Neural progenitor cell (in vitro differentiated cells): ENCODE measurements at places on chromosomes 6 and 20.

DNA sequence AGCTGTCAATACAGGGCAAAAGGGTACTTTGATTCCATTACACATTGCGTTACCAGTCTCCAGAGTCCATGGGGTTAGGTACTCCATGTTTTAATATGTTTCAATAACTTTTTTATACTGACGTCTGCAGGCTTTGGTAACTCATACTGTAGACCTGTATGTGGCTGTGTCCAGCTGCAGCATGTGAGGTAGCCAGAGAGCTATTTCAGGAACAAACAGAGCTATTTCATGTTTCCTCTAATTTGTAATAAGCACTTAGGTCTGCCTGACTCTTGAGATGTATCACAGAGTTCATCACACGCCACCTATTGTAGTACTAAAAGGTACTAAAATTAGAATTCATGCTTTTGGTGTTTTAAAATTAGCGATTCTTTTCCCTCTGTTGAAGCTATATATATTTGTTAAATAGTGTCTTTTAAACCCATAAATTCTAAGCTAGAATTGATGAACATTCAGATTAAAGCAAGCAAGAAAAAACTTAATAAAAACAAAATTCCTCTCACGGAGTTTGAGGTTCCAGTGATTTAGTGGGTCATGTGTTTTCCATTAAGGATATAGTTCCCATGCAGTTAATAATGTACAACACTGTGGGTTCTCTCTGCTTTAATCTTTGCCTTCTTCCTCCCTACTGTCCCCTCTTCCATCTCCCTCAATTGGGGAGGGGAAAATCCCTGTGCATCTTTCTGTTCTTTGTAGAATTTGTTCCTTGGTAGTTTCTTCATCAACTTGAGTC is 37.0 kb downstream of the FOXO3 start:
- DNase-seq, result no peak

- no peak for DNase-seq
Observed at GRCh38 chr6:161367472-161367871, 93.6 kb upstream of the AGPAT4 start.

DNA sequence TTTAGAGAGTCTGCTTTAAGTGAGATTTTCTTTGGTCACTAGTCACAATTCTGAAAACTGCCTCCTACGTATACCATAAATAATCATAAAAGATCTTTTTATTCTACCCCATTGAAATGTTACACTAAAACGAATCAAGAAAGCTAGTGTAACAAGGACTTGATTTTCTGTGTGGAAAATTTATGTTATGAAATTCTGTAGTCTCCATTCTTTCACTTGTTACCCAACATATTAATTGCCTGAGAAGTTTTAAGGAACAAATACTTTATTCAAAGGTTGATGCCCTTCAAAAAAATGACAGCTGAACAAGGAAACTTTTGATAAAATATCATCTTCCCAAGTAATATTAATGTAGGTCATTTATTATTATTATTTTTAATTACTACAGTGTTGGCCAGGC is 13.3 kb upstream of the HBS1L start:
- no peak for DNase-seq

GRCh38 chr6:63887002-63887751 is 251.6 kb downstream of the PHF3 start:
- no peak for DNase-seq

DNA sequence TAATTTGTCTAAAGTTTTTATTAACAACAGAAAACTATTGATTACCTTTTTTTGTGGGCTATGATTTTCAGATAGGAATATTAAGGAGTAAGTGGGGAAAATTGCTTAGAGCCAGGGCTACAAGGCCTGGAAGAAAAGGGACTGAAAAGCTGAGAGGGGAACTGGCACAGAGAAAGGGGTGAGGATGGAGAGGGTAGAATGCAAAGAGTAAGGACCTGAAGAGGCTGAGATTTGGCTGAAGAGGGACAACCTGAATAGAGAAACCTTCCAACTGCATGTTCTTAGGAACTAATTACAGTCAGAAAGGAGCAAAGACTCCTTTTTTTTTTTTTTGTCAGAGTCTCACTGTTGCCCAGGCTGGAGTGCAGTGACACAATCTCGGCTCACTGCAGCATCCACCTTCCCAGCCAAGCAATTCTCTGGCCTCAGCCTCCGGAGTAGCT is 16.7 kb downstream of the BTN2A1 start:
- no peak for DNase-seq

DNA sequence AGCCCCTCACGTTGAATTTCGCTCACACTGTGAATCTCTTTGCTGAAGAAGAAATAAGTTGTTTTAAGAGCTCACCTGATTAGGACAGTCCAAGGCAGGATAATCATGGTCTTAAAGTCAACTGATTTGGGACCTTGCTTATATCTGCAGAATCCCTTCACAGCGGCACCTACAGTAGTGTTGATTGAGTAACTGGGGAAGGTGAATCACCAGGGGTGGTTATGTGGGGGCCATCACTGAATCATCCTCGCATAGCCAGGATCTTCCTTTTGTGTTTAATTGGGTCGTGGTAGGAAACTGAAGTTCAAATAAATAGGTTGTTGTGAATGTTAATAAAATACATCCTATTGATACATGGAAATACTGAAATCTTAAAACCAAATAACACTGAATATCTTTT is 20.2 kb upstream of the MICA start:
- no peak for DNase-seq

DNA sequence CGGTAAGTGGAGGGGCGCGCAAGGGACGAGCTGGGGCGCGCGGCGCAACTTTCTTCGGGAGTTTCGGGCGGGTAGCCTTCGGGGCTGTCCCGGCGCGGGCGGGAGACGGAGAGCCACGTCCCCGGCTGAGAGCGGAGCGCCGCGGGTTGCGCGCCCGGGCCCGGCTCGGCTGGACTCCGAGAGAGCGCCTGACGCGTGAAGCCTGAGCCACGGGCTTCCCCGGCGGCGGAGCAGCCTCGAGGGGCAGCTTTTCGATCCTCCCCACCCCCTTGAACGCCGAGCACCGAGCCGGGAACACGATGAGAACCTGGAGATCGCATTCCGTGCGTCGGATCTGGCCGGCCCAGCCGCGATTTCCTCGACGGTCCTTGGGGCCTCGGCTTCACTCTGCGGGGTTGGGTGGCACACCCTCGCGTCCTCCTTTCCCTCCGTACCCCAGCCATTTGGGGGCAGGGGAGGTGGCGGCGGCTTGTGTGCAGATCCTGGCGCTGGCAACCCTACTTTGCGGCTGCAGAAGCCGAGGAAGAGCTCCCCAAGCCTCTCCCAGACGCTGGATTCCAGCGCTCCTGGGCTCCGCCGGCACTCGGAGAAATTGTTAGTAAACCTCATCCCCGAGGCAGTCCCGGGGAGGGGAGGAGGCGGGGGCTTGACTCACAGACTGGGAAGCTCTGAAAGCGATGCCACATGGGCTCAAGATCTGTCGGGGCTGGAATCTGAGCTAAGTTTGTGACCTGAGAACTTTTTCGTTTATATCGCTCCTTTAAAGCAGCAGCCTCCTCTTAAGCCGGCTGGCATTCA is 572 bp downstream of the DSE start:
- DNase-seq, result peak; percentile 91

DNA sequence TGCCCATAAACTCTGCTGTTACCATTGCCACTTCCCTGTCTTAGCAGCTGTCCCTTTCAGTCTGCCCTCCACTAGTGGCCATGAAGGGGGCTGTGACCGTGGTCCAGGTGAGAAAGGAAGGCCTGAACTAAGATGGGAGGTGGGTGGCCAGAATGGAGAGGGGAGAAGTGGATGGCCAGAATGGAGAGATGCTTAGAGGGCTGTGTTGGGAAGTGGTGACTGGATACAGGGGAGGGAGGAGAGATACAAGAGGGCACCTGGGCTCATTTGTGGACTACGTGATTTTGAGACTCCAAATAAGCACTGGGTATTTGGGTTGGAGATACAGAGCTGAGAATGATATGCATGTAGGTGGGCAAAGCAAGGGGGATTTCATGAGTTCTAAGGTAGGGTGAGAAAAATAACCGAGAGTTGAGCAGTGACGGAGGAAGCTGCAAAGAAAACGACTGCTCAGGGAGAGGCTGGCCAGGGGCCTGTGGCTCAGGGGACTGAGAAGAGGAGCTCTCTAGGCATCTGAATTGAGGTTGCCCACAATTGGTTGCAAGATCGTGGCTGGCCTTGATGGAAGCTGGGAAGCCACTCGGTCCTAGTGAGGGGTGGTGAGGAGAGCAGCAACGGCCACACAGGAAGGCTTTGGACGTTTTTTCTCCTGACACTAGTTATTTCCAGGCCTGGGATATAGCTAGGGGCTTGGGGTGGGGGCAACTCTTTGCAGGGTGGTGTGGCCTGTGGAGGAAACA is 36.9 kb downstream of the PANK2 start:
- DNase-seq, result no peak

DNA sequence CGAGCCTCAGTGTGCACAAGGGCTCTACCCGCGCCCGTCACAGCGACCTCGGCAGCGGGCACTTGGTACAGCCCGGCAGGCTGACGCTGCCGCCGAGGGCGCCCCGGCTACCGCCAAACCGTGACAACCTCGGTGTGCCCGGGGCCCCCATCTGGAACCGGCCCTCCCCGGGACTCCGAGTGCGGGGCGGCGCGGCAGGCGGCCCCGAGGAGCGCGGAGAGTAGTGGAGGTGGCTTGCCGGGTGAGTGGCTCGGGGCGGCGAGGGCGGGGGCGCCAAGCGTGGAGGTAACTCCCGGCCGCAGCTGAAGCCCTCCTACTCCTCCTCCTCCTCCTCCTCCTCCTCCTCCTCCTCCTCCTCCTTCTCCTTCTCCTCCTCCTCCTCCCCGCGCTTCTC is at the start of gene ISM1:
Gene ISM1 (plus strand): TSS at position 371 of the 394 bp plus-strand sequence. CDS start 503 bp downstream, outside the sequence.
- DNase-seq, result peak; percentile 60

DNA sequence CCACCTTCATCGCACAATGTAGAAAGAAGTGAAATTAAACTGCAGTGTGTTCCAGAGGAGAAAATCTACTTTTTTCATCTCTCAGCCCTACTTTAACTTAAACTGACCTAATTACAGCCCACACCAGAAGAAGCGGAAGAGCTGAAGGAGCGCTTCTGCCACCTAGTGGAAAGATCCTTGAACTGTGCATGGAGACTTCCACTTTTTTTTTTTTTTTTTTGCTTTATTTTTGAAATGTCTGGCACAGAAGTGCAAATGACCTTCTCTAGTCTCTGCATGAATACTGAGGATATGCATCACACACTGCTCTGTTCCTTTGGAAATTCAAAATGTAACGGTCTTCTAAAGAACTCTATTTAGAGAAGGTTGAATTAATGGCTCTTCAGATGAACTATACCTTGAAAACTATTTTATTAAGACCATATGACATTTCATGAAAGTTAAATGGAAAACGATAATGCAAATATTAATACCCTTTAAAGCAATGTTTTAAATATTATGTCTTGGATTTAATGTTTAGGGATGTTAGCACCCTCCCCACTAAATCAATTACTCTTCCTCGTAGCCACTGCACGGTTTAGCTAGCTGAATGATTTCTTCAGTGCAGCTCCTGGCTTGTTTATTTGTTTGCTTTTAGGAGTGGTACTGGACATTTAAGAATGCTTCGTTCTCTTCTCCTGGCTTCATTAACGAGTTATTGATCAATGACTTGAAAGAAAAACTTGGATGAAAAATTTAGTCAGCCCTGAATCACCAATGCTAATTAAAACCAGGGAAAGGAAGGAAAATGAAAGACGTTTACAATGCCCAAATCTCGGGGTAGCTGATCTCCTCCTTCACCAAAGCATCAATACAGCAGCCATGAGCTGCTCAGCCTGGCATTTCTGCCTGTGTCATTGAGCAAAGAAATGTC is 569.6 kb upstream of the GJE1 start:
- peak; percentile 80 for DNase-seq

DNA sequence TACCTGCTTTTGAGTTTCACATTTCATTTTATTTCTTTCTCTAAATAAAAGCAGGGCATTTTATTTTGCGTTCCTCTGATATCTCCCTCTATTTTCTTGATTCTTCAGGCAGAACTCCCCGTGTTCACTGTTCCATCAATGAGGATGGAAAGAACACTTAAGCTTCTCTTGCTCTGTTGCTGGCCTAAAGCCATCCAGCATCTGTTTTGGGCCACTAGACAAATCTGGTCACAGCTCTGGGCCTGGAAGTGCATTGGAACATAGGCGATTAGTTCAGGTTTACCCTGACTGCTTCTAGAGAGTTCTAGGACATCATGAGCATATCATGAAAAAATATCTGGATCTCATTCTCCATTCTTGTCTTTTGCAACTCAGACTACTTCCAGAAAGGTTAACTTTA is 611.2 kb downstream of the UTRN start:
- no peak for DNase-seq

DNA sequence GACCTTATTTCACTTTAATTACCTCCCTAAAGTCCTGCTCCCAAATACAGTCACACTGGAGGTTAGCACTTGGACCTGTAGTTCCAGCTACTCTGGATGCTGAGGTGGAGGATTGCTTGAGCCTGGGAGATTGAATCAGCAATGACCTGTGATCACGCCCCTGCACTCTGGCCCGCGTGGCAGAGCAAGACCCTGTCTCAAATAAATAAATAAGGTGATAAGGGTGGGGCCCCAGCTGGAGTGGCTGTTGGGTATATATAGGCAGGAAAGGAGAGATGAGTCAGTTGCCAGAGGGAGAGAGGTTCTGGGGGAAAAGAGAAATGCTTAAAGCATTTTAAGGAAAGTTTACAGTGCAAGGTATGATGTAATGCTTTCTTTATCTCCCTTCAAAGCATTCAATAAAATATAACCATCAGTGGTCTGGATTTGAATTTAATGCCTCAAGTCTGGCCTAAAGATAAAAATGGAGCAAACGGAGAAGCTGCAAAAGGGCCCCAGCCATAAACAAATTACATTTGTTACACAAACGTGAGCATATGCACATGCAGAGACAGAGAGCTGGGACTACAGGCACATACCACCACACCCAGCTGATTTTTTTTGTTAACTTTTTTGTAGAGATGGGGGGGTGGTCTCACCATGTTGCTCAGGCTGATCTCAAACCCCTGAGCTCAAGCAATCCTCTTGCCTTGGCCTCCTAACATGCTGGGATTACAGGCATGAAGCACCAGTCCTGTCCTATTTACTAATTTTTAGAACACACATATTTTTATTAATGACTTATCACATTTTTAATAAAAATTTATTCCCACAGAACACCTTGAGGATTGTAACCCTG is 6.1 kb upstream of the PM20D2 start:
- DNase-seq, result no peak

DNA sequence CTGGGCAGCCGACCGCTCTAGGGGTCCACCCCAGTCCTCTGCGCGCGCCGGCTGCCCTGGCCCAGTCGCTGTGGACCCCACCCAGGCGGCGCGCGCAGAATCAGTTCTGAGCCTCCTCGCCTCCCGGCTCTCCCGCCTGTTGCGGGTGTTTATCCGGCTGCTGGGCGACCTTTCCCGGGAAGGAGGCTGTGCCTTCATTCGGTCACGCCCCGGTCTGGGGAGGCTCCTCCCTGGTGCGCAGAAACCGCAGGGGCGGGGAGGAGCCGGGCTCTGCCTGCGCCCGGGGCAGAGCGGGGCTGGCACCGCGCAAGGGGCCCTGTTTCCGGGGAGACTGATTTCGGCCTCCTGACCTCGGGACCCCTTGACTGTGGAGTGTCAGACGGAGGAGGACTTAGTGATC is 80.8 kb upstream of the EYS start:
- no peak for DNase-seq

- DNase-seq, result peak; percentile 15
Observed at GRCh38 chr6:161749576-161749975, 475.7 kb upstream of the AGPAT4 start.

- DNase-seq, result no peak
Observed at GRCh38 chr6:26218824-26219223, 131.6 kb downstream of the HFE start.
